ENCODE measurements at places on chromosomes 16 and 17.

- DNase-seq = no peak
Measured at GRCh38 chr16:48112600-48112999, 43.2 kb downstream of the ABCC12 start.

DNA sequence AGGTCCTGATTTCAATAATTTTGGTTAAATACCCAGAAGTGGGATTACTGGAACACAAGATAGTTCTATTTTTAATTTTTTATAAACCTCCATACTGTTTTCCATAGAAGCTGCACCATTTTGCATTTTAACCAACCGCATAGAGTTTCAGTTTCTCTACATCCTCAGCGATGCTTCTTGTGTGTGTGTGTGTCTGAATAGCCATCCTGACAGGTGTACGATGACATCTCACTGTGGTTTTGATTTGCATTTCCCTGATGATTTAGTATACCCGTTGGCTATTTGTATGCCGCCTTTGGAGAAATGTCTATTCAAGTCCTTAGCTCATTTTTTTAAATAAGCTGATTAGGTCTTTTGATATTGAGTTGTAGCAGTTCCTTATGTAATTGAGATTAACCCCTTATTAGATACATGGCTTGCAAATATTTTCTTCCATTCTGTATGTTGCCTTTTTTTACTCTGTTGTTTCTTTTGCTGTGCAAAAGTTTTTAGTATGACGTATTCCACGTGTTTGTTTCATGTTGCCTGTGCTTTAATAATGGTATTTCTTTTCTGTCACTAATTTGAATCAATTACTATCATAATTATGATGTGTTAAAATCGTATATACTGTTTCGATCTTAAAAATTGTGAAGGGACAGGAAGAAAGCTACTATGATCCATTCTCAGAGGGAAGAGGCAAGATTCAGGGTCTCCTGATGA, 227.2 kb upstream of the MON1B start:
- no peak for DNase-seq

DNA sequence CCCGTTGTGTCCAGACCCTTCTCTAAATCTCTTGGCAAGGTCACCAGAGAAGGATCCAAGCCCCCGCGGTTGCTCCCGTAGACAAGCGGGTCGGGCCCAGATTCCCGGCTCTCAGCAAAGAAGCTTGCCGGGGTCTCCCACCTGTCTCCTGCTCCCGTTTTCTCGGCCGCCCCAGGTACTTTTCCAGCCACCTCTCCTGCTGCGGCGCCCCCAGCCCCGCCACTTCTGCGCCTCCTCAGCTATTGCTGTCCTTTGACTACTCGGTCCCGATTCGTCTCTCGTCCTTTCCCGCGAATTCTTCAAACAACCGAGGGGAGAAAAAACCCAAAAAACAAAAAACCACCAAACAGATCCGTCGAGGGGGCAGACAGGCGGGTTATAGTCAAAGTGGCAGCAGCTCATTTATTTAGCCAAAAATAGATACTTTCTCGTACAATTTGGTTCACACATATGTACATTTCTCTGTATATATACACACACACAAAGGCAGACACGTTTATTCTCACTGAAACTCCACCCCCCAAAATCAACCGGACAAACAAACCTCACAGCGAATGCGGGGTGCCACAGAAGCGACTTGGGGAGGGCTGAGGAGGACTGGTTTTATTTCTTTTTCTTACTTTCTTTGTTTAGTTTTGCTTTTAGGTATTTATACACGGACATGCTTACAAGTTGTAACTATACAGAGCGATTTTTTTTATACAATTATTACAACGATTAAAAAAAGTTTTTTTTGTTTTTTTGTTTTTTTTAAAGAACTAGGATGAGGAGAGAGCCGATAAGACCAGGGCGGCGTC, 3.5 kb downstream of the IRX3 start:
- no peak for DNase-seq

GRCh38 chr16:84209989-84210388, 19.0 kb downstream of the ADAD2 start:
- no peak for DNase-seq

DNA sequence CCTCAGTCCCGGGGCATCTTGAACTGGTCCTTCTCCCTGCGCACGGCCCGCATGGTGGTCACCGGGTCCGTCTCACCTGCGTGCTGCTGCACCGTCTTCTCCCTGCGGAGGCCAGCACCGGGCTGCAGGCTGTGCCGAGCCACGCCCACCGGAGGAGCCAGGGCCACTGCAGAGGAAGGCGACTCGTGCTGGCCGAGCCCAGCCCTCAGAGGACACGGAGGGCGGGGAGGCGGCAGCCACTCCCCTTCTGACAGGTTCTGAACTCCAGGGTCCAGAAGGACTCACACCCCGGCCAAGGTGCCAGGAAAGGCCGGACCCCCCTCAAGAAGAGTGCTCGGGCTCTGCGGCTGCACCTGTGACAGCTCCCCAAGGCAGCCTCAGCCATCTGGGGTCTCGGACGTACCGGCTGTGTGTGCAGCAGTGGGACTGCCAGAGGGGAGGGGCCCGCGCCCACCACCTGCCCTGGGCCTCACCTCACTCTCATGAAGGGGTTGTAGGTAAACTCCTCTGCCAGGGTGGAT, 15.8 kb upstream of the IGFALS start:
- DNase-seq = no peak

DNA sequence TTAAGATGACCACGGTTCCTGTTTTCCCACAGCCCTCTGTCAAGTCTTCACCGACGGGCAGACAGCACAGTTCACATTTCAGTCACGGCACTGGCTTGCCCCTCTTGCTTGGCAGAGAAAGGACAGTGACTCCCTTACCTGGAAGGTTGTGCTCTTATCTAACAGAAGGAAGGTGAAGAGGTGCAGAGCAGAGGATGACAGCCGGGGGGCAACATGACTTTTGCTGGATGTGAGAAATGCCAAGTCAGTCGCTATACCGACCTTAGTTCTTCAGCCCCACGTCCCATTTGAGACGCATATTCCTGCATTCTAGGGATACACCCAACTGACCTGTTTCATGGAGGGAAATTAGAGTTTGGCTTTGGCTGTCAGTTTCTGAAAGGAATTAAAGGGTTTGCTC, 492.3 kb downstream of the NPIPA7 start:
- no peak for DNase-seq

DNA sequence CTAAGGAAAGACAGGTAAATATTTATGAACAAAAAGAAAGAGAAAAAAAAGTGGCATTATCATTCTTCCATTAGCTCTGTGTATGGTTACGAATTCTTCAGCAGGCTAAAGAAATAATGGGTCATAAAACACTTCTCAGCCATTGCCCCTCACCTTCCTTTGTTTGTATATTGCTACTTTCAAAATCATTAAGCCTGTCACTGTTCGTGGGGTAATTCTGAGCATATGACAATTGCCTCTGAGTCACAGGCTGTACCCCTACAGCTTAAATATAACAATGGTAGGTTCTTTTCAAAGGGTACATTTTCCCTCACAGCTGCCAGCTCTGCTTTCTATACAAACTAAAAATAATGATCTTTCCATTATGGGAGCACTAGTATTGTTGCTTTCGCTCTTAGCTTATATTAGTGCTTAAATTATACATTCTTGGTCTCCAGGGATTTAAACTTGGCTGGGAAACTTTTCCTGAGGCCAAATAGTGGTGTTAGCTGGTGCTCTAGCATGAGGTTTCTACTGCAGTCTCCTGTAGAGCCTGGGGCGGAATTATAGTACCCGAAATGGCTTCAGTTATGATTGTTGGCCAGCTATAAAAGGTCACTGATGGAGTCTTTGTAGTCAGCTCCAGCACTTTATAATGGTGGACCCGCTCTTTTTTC, 74.7 kb upstream of the CDH11 start:
- no peak for DNase-seq

GRCh38 chr17:72358465-72358864, 237.6 kb downstream of the SOX9 start:
- DNase-seq = no peak
